H9 (cell line): ENCODE measurements at places on chromosomes 16 and 17. TPM values are rescaled to one million over a fixed set of nuclear protein-coding genes. Genes with fewer than 3 reads are reported as not detected.

DNA sequence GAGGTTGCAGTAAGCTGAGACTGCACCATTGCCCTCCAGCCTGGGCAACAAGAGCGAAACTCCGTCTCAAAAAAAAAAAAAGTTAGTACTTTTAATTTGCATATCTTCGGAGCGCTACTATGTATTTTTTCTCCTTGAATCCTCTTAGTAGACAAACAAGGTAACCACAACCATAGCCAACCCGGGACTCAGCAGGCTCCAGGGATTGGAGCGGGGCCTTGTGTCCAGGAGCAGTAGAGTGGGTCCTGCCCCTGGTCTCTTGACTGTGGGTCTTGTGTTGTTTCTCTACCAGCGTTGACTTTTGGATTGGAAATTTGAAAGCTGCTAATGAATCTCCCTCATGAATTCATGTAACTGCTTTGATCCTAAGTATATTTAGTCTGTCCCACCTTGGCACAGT, 32.3 kb downstream of the PRMT7 start:
- H3K27me3 ChIP-seq: no peaks in the 10 kb centered on the region
- no peaks in the 10 kb centered on the region for H3K4me1 ChIP-seq
- no peak for DNase-seq
- H3K27ac ChIP-seq: no peak overlapping the region
- H3K36me3 ChIP-seq: peaks cover 33% of the 10 kb centered on the region; the same call in 2 of the 3 replicates

DNA sequence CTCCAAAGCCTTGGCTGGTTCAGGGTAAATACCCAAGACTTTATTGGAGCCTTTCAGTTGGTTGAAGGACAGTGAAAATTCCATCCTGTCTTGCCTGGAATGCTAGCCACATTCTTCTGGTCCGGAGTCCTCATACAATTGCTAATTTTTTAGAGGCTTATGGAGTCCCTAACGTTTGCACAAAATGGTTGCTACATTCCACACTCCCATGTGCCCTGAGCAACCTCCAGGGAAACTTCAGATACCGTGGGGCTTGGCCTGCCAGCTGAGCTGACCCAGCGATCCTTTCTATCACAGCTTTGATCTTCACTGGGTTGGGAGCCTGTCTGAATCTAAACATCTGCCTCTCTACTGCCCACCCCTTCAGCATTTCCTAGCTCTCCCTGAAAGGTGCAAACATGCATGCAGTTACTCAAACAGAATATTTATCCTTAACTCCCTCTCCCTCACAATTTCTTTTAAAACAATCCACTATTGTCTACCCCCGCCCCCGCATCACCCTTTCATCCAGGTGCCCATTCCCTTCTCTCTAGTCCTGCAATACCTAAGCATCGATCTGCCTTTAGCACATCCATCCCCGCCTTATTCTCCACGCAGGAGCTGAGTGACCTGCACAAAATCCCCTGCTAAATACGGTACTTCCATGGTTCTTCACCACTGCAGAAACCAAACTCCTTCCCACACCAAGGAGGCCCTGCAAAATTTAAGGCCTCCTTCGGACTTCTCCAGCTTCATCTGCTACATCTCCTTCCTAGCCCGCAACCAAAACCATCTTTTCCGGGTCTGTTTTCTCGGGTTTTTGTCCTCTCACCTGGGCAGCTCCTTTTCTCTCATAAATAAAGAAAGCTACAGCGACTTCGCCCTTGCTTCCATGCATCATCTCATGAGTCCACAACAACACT, 810 bp upstream of the GAN start:
- peaks cover 13% of the 10 kb centered on the region; the same call in 1 of the 2 replicates for H3K36me3 ChIP-seq
- H3K27ac ChIP-seq: peak overlapping the region; percentile 41
- no peaks in the 10 kb centered on the region for H3K27me3 ChIP-seq
- peak overlapping the region; percentile 98 for H3K4me3 ChIP-seq

The KRT32 gene
- not detected in 2 replicates for total RNA-seq

DNA sequence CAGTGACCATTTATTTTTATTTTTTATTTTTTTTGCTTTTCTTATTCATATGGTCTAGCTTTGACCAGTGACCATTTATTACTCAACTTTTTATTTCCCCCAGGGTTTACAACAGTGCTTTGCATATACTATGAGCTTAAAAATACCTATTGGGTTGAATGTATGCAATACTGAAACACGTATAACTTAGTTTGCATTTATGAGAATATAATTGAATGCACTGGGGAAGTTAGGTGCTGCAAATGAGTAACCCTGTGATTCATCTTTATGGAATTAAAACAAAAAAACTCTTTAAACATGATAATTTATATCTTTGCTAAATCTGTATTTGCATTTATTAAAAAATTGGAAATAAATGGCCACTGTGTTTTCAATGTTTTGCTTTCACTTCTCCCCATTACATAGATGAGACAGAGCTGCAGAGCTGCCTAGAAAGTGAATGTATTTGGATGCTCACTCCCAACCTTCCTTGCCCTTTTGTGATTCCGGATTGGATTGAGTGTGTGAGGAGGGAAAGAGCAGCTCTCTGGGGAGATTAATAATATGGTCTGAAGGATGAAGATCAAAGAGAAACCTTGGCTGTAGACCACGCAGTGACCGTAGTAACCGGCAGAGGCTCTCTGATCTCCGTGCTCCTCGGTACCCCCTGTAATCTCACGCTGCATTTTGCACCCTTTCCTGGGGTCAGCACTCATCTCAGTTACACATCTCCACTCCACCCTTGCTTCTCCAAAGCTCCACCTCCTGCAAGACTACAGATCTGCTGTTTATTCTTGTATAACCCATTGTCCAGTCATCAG, 14.3 kb downstream of the TMEM100 start:
- H3K4me1 ChIP-seq: peaks cover 6% of the 10 kb centered on the region; the same call in 1 of the 2 replicates
- no peaks in the 10 kb centered on the region for H3K36me3 ChIP-seq
- H3K27ac ChIP-seq: no peak overlapping the region
- DNase-seq: no peak

GRCh38 chr17:15954222-15954621, 9.3 kb downstream of the ADORA2B start:
- H3K4me3 ChIP-seq: no peak overlapping the region
- H3K4me1 ChIP-seq: peaks cover 6% of the 10 kb centered on the region; the same call in 1 of the 2 replicates
- DNase-seq: no peak
- H3K36me3 ChIP-seq: no peaks in the 10 kb centered on the region
- no peaks in the 10 kb centered on the region for H3K27me3 ChIP-seq

The NTN1 gene
- 1.2 and 1.3 TPM in 2 replicates for total RNA-seq
